ENCODE measurements at places on chromosomes 4 and X. TPM values are rescaled to one million over a fixed set of nuclear protein-coding genes. Genes with fewer than 3 reads are reported as not detected.
A peak's percentile ranks its signal among the peaks of the same experiment; 100 is the strongest.

- H3K36me3 ChIP-seq: no peaks in the 10 kb centered on the region
- no peak overlapping the region for H3K27ac ChIP-seq
- no peak overlapping the region for H3K4me3 ChIP-seq
Observed at GRCh38 chr4:117455088-117455487, 369.7 kb upstream of the TRAM1L1 start.

GRCh38 chr4:109912706-109913595 lies at the start of gene EGF:
TSS of gene EGF (plus strand) at chr4:109912883. CDS start at chr4:109913336, 453 bp downstream.
- H3K36me3 ChIP-seq: no peaks in the 10 kb centered on the region
- no peak within 1 kb of the TSS for H3K27ac ChIP-seq
- H3K4me3 ChIP-seq: no peak within 1 kb of the TSS
- no peaks in the 10 kb centered on the region for H3K4me1 ChIP-seq
- no peaks in the 10 kb centered on the region for H3K27me3 ChIP-seq

DNA sequence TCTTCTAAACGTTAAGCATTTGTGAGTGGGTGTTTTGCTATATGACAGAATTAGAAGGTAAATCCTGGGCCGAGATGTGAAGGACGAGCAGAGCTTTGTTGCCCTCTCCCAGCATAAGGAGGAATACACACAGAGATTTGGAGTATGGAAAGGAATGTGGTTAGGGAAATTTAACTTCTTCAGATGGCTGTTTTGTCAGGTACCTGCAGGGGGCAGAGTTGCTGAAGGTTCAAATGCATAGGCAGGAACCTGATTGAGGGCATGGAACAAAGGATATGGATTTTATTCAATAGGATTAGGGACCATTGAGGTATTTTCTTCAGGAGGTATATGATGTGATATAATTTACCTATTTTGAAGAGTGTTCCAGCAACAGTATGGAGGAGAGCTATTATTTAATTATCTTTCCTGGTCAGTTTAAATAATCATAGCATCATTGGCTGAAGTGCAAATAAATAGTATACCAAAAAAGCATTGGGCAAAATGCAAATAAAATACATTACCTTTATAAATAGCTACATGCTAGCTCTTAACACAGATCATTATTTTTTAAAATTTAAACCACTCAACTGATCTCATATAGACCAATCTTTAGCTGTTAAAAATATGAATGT lies 143.6 kb downstream of the SLIT2 start:
- H3K36me3 ChIP-seq: no peaks in the 10 kb centered on the region
- H3K27ac ChIP-seq: no peak overlapping the region
- no peak overlapping the region for H3K4me3 ChIP-seq
- H3K27me3 ChIP-seq: no peaks in the 10 kb centered on the region
- H3K4me1 ChIP-seq: no peaks in the 10 kb centered on the region
- no peak for DNase-seq

GRCh38 chr4:7842384-7843279 lies 97.0 kb downstream of the AFAP1 start:
- no peaks in the 10 kb centered on the region for H3K36me3 ChIP-seq
- no peak overlapping the region for H3K4me3 ChIP-seq
- DNase-seq: peak; percentile 79
- H3K27me3 ChIP-seq: no peaks in the 10 kb centered on the region

DNA sequence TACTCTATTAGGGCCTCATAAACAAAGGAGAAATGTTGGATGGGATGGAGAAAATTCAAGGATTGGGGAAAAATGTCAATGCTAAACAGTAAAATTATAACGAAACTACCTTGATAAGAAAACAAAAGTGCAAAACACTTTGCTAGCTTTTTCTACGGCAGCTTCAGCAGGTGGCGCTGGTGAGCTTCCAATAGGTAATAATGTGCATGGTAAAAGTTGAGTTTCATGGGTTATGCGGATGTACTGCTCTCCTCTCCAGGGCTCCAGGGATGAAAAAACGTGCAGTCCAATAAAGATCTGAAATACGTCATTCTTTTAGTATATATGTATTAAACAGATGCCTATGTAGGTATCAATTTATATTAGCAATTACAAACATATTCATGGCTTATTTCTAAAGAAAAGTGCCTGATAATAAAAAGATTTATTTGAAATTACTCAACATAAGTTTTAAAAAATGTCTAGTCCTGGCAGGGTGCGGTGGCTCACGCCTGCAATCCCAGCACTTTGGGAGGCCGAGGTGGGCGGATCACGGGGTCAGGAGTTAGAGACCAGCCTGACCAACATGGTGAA lies 239.6 kb downstream of the GRXCR1 start:
- no peaks in the 10 kb centered on the region for H3K36me3 ChIP-seq
- DNase-seq: peak; percentile 62
- no peak overlapping the region for H3K4me3 ChIP-seq

GRCh38 chr4:122890147-122890795 lies 32.1 kb downstream of the NUDT6 start:
- peak overlapping the region; percentile 82 for H3K27ac ChIP-seq
- no peaks in the 10 kb centered on the region for H3K27me3 ChIP-seq
- H3K4me1 ChIP-seq: no peaks in the 10 kb centered on the region
- H3K36me3 ChIP-seq: no peaks in the 10 kb centered on the region
- DNase-seq: no peak

GRCh38 chr4:113349430-113349829 lies 300.0 kb downstream of the ANK2 start:
- no peak for DNase-seq
- H3K4me1 ChIP-seq: no peaks in the 10 kb centered on the region
- no peak overlapping the region for H3K4me3 ChIP-seq
- H3K27me3 ChIP-seq: no peaks in the 10 kb centered on the region

- peaks cover 11% of the 10 kb centered on the region for H3K4me1 ChIP-seq
- no peaks in the 10 kb centered on the region for H3K27me3 ChIP-seq
- no peak for DNase-seq
- H3K4me3 ChIP-seq: no peak overlapping the region
- no peaks in the 10 kb centered on the region for H3K36me3 ChIP-seq
- H3K27ac ChIP-seq: peak overlapping the region; percentile 91
Observed at GRCh38 chr4:87505862-87506261, 23.3 kb downstream of the SPARCL1 start.

DNA sequence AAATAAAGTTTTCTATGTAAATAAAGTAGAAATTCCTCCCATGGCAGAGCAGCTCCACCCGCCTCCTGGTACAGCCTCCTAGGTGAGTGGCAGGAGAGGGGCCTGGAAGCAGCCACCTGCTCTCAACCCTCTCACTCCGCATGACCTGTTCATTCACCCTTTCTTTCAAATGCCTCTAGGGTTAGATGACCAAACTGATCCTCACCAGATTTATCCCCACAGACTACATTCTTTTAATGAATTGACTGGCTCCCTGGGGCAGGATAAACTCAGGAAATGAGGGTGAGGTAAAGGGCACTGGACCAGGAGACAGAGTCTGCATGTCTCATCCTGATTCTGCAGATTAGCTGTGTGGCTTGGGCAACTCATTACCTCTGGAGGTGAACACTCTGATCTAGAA lies 32.6 kb upstream of the NKX6-1 start:
- no peak overlapping the region for H3K27ac ChIP-seq
- H3K4me1 ChIP-seq: no peaks in the 10 kb centered on the region
- DNase-seq: no peak

STPG2 gene
- 0.65 TPM for total RNA-seq

All from aorta (tissue), 5 donors.